Prostate gland (tissue), 2 donors: ENCODE measurements at places on chromosomes 11 and 22.

DNA sequence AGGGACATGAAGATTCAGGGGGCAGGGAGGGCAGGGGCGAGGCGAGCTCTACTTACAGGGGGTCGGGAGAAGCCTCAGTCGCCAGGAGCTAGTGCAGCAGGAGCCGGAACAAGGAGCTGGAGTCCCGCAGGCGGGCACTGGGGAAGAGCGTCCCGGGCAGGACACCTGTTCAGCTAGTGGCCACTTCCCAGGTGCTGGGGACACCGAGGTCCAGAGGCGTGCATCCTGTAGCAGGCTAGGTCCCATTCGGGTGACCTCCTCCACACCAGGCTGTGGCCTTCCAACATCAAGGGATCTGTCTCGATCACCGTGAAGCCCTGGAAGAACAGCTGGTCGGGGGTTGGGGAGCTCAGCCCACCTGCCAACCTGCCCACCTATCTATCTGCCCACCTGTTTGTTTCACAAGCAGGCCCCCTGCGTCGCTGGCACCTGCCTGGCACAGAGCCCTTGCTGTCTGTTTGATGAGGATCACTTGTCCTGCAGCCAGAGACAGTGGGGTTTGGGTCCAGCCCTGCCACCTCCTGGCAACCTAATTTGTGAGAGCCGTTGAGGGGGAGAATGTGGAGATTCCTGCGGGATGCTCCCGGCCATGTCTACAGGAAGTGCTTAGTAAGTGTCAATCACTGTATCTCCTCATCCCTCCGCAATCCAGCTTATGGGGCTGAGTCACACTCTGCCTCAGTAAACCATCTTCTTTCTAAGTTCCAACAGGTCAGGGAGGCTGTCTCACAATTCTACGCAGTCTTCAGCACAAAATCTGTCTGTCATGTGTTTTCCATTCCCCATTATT, 940.9 kb downstream of the BRD1 start:
- DNase-seq, result no peak

DNA sequence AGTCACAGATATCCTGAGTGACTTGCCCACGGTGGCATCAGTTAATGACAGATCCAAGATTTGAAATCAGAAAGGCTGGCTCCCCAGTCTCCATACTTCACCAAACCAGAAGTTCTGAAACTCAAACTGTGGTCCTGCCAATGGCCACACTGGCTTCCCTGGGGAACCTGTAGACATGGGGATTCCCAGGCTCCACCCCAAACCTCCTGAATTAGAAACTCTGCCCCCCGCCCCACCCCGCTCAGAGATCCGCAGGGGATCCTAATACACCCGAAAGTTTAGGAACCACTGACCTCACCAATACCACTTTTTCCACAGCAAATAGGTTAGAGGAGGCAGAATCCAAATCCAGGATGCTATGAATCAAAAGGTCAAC, 15.3 kb downstream of the RTN4RL2 start:
- no peak for DNase-seq

DNA sequence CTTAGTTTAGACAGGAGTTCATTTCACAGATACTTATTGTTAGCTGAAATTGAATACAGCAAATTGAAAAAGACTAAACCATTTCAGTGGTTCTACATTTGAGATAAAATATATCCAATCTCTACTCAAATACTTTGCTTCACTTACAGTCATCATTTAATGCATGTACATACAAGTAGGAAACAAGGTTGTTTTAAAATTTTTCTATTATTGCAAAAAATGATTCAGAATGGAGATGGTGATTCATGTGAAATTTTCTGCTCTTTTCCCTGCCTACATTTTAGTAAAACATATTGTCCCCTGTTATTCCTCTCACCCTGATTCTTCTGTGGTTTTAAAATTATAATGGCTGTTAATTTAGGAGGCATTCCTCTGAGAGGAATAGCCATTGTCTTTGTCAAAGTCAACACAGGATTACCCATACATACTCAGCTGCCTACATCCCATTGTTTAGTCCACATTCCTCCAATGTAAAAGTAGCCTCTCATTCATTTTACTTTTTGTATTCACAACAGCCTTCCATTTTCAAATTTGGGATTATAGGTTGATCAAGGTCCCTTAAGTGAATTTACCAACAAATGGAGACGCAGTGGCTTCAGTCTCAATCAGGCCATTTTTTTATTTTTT, 60.1 kb downstream of the TRPC6 start:
- DNase-seq, result no peak

GRCh38 chr11:102251423-102251822, 65.9 kb upstream of the BIRC3 start:
- no peak for DNase-seq

DNA sequence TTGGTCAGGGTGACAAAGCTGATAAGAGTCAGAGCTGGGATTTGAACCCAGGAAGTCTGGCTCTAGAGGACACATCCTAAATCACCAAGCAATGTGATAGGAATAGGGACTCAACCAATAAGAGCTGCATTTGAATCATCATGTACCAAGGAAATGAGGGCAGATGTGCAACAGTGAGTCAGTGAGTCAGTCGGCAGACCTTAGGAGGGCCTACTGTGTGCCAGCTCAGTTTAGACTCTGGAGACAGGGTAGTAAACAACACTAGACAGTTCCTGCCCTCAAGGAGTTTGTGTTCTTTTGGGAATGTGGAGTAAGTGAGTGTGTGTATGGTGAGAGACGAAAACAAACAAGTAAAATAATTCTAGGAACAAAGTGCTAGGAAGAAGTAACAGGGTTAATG, 11.2 kb downstream of the IL10RA start:
- no peak for DNase-seq

- DNase-seq, result no peak
Measured at GRCh38 chr11:44387825-44388224, 77.9 kb upstream of the ALX4 start.

- DNase-seq, result no peak
Measured at GRCh38 chr11:35321532-35322317, 97.6 kb downstream of the SLC1A2 start.

GRCh38 chr11:5197536-5197935, 2.9 kb downstream of the OR51V1 start:
- DNase-seq, result no peak

DNA sequence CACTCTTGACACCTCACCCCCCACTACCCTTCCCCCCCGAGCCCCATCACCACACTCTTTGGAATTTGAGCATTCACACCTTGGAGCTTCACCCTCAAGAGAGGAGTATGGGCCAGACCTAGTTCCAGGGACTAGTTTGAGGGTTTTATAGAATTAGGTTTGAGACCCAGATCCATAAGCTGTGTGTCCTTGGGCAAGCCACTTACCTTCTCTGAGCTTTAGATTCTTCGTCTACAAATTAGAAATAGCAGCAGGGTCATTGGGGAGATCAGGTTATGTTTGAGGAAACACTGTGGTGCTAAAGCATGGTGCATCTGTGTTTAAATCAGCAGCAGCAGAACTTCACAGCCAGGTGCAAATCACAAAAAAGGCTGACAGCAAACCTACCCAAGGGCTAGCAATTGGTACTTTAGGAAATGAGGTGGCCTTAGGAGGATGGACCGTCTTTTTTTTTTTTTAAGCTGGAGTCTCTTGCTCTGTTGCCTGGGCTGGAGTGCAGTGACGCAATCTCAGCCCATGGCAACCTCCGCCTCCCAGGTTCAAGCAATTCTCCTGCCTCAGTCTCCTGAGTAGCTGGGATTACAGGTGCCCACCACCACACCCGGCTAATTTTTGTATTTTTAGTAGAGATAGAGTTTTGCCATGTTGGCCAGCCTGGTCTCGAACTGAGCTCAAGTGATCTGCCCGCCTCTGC, 114.8 kb downstream of the MICAL2 start:
- DNase-seq, result no peak

DNA sequence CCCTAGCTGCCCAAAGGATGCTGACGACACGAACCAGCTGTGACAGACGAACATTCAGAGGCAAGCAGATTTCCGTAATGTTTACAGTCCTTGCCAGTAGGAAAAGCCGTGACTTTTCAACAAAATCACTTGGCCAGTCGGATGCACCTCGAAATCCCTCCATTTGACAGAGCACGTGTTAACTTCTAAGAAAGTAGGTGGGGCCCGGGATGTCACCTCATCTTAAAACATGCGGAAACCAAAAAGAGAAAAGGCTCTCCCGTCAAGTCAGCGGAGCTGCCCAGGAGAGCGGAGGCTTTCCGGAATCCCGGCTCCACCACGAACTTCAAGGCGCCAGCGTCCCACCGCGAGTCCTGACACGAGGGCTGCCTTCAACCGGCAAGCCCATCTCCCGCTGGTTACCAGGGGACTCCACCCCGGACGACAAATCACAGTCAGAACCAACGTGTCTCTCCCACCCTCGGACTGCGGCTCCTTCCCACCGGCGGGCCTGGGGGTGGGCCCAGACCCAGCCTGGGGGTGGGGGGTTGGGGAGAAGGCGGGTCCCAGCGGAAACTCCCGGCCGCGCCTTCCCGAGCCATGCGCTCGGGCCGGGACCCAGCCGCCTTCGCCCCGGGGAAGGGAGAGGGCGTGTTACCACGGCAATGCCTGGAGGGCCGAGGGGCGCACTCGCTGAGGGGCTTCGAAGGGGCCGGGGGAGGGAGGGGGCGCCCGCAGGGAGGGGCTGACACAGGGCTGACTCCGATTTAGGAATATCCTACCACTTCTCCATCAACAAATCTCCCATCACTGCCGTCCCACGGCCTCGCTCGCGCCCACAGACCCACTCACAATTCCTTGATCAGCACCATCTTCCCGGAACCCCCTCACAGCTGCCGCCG, 475 bp downstream of the PITPNB start:
- peak; percentile 29 for DNase-seq

- no peak for DNase-seq
Measured at GRCh38 chr22:44704159-44705021, 2.4 kb downstream of the PRR5 start.
